ENCODE measurements at places on chromosomes 13 and 19.

GRCh38 chr19:37468961-37469777 is at the start of gene ZNF570:
Gene ZNF570, plus strand, starts transcription at chr19:37469356. Its CDS starts 999 bp downstream, at chr19:37470355.
- peak; percentile 76 for DNase-seq

GRCh38 chr13:99980824-99981734 is 505 bp upstream of the ZIC2 start:
- DNase-seq: no peak

- no peak for DNase-seq
These were observed 129.5 kb downstream of the ATP8A2 start for GRCh38 chr13:25501231-25501630.

DNA sequence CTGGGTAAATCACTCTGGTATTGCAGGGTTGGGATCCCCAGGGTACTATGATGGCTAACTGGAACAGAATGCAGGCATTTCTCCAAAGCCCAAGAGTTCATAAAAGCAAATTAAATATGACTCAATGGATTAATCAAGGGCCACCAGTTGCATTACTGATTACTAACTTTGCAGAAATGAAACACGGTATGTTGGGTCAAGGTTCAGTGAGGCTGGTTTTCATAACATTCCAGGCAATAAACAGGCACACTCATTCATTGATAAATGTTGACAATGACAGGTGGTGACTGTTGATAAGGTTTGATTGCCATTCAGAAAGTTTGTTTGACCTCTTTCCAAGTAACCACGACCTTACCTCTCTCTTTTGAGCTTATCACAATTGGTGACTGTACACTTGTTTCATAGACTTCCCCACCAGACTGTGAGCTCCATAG is 506 bp upstream of the AP1M1 start:
- no peak for DNase-seq

DNA sequence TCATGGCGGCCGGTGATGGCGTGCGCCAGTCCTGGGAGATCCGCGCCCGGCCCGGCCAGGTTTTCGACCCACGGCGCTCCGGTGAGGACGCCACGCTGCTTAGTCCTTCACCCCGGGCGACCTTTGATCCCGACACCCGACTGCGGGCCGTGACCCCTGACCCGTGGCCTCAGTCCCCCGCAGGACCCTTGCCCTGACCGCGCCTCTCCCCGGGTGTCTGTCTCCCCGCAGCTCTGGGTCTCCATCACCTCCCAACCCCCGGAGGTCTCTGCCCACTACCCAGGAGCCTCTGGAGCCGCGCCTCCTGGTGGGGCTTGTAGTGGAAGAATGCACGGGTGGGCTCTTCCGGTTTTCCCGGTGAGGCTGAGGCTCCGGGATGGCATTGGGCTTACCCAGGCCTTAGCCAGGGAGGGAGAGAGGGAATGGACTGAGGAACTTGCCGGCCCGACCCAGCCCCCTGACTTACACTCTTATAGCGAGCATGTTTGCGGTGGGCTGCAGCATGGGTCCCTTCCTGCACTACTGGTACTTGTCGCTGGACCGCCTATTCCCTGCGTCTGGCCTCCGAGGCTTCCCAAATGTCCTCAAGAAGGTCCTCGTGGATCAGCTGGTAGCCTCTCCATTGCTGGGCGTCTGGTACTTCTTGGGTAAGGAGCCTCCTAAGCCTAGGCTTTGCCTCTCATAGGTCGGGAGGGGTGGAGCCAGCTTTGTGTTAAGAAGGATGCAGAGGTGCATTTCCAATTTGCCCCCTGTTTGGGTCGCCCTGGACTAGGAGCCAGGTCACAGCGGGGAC is 566 bp downstream of the MPV17L2 start:
- no peak for DNase-seq

- DNase-seq: no peak
These were observed 53.1 kb downstream of the USP12 start for GRCh38 chr13:27118428-27119054.
